GM12878 (cell line): ENCODE measurements at places on chromosomes 11 and 22. TPM values are rescaled to one million over a fixed set of nuclear protein-coding genes. Genes with fewer than 3 reads are reported as not detected.

TNKS1BP1 gene
- total RNA-seq = 12.5 and 15.8 TPM in 2 replicates

FADS1 gene
- 45.5 and 49.2 TPM in 2 replicates for total RNA-seq

SLC15A3 gene
- 93.3 and 102 TPM in 2 replicates for total RNA-seq

- no peak overlapping the region for H3K4me3 ChIP-seq
- H3K27me3 ChIP-seq = no peaks in the 10 kb centered on the region
- no peaks in the 10 kb centered on the region for H3K4me1 ChIP-seq
- H3K36me3 ChIP-seq = peaks cover 7% of the 10 kb centered on the region; the same call in 1 of the 2 replicates
- H3K27ac ChIP-seq = no peak overlapping the region
Measured at GRCh38 chr22:42156121-42156520, 25.5 kb upstream of the CYP2D6 start.

DNA sequence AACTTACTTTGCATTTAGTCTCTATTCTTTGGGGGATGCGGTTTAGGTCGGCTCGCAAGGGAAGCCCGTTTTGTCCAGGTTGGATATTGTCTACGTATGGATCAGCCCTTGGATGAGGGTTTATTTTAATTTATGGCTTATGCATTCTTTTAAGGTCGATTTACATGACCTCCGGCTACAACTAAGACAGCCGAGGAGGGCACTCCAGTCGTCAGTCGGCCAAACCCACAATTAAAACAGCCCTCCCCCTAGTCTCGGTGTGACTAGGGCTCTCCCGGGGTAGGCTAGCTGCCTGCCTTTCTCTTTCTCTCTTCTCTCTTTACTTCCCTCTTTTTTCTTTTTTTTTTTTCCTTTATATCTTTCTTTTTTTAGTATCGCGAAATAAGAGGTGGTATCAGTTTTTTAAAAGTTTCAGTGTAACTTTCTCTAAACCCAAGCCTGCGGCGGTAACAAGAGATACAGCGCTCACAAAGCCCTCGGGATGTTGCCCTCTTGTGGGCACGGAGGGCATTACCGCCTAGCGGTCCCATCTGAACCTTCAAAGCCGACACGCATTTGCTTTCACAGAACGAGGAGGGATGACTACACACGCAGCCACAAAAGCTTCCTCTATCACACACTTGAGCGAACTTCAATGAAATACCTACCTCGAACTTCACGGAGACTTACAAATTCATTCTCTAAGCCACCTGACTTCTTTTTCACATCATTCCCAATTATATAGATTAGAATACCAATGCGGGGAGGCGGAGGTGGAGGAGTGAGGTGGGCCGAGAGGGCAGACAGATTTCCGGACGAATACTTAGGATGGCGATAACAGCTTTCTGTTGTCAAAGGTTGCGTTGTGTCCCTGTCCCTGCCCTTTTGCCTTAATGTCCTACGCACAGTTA, 132.3 kb upstream of the C11orf58 start:
- no peaks in the 10 kb centered on the region for H3K36me3 ChIP-seq
- H3K27me3 ChIP-seq = peaks cover 52% of the 10 kb centered on the region
- no peaks in the 10 kb centered on the region for H3K4me1 ChIP-seq
- no peak overlapping the region for H3K27ac ChIP-seq

DNA sequence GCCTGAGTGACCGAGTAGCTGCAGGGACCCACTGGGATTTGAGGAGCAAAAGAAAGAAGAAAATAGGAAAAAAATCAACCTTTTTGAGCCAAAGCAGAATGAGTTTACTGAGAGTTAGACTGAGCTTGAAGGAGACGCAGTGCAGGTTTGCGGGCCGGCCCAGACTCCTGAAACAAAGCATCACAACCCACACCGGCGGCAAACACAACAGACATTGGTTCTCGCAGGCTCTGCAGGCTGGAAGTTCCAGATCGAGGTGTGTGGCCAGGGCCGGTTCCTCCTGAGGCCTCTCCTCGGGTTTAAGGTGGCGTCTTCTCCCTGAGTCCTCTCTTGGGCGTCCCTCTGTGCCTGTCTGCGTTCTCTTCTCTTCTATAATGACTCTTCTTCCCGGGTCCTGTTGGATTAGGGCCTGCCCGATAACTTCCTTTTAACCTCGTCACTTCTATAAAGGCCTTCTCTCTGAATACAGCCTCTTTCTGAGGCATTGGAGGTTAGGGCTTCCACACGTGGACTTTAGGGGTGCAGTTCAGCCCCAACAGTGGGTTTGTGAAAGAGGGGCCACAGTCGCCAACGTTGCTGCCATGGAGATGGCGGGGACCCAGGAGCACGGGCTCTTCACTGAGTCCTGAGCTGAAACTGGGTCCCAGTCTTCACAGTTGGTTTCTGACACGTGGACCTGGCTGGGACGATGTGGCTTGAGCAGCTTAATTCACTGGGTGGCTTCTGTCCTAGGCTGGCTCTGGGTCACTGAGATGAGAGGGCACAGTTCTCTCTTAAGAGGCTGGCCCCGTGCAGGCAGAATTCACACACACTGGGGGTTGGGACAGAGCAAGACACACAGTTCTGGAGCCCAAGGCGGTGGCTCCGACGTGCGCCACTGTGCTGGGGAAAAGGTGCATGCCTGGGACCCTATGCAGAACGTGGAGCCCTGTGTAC, 1047.7 kb downstream of the BRD1 start:
- no peak for DNase-seq
- H3K4me1 ChIP-seq = no peaks in the 10 kb centered on the region
- H3K27me3 ChIP-seq = no peaks in the 10 kb centered on the region

GRCh38 chr11:111598559-111598958, 3.7 kb upstream of the SIK2 start:
- DNase-seq = no peak
- H3K36me3 ChIP-seq = no peaks in the 10 kb centered on the region
- H3K4me1 ChIP-seq = peaks cover 7% of the 10 kb centered on the region
- no peak overlapping the region for H3K4me3 ChIP-seq
- H3K27me3 ChIP-seq = no peaks in the 10 kb centered on the region

- H3K27me3 ChIP-seq = no peaks in the 10 kb centered on the region
- H3K27ac ChIP-seq = no peak overlapping the region
- H3K36me3 ChIP-seq = no peaks in the 10 kb centered on the region
- H3K4me3 ChIP-seq = no peak overlapping the region
Measured at GRCh38 chr11:19426756-19427403, 186.1 kb upstream of the E2F8 start.

- no peaks in the 10 kb centered on the region; the same call in 1 of the 2 replicates for H3K36me3 ChIP-seq
- H3K27ac ChIP-seq = peak overlapping the region; percentile 74
- DNase-seq = peak; percentile 36
- H3K4me3 ChIP-seq = peak overlapping the region; percentile 83
- H3K27me3 ChIP-seq = no peaks in the 10 kb centered on the region
Measured at GRCh38 chr11:2385156-2386151, 8.3 kb downstream of the CD81 start.

DNA sequence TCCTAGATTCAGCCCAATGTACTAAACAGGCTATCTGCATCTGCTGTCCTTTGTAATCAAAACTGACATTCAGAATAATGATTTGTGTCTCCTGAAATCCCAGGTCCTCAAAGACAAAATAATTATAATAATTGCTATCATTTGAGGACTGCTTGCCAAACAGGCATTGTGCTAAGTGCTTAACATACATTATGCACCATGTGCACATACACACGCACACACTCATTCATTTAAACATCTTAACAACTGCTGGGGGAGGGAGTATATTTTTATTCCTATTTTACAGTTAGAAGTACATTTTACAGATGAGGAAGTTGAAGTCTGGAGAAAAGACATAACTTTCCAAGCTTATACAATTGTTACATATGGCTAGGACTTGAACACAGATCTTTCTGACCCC, 308.0 kb upstream of the ZC3H12C start:
- H3K27ac ChIP-seq = no peak overlapping the region
- no peaks in the 10 kb centered on the region for H3K36me3 ChIP-seq
- H3K27me3 ChIP-seq = no peaks in the 10 kb centered on the region
- H3K4me3 ChIP-seq = no peak overlapping the region
- H3K4me1 ChIP-seq = no peaks in the 10 kb centered on the region
- DNase-seq = no peak

DNA sequence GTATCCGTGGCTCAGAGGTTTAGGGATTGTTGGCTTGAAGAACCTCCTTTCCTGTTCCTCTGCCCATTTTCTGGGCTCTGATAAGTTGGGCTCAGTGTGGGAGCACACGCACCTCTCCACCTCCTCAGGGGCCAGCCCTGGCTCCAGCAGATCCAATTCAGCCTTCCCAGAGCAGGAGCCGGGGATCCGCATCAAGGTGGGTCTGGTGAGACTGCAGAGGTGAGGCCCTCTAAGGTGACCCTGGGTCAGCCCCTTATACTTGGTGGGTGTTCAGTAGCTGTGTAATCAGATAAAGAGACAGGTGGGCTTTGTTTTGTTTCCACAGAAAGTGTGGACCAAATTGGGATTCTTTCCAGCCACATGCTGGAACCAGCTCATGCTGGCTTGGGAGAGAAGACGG, 1466.0 kb downstream of the TBC1D22A start:
- H3K27me3 ChIP-seq = no peaks in the 10 kb centered on the region
- no peak for DNase-seq
- H3K4me1 ChIP-seq = no peaks in the 10 kb centered on the region
- no peak overlapping the region for H3K27ac ChIP-seq

- H3K36me3 ChIP-seq = no peaks in the 10 kb centered on the region
- peaks cover 50% of the 10 kb centered on the region for H3K4me1 ChIP-seq
- H3K27me3 ChIP-seq = no peaks in the 10 kb centered on the region
- H3K27ac ChIP-seq = 0 out of 2 replicates have a peak within 1 kb of the TSS, but pooled peaks have one; percentile 33
Measured at GRCh38 chr11:64233913-64234586, at the start of gene VEGFB. Gene VEGFB (plus strand): TSS chr11:64234584. CDS start chr11:64234834, 250 bp downstream.

DNA sequence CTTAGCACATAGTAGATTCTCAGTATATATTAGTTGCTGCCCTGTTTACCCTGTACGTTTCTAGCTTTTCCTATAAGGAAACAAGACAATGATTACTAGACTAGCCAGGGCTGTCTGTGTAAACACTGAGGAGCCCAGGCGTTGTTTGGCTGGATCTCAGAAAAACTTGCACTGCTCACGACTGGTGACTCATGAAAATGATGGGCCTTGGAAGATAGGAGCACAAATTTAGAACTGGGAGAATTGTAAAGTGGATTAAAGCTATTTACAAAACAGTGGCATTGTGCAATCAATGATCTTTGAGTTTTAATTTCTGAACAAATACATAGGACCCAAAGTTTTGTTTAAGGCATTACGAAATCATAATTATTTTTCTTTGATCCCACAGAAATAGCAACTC, 276.9 kb downstream of the FAM76B start:
- H3K27ac ChIP-seq = no peak overlapping the region
- no peak for DNase-seq
- no peak overlapping the region for H3K4me3 ChIP-seq
- peaks cover 2% of the 10 kb centered on the region for H3K27me3 ChIP-seq
- H3K4me1 ChIP-seq = no peaks in the 10 kb centered on the region
